ENCODE measurements at places on chromosomes 1 and 21.

DNA sequence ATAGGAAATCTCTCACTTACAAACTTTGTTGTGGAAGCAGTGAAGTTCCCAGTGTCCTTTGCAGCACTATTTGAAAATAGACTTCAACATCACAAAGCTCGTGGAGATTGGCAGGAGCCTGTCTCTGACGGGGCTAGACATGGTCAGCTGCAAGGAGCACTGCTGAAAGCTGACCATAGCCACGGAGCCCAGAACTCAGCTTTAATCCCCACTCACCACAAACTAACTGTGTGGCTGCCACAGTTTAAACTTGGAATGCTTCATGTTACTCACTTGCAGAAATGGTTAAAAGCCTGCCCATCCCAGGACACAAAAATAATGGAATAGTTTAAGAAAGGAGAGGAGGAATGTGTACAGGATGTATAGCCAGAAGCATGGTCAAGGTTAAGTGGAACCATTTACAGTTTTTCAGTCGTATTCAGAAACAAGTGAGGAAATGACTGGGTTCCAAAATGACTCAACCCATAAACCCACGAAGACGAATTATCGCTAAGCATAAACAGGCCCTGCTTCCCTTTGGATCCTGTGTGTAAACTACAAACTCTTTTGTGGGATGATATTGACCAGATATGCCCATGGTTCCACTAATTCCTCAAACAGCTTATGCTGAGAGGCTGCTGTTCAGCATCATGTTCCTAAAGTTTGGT is 18.2 kb downstream of the DNALI1 start:
- DNase-seq: no peak

- DNase-seq: no peak
Observed at GRCh38 chr1:54583307-54583686, 35.3 kb downstream of the ACOT11 start.

- no peak for DNase-seq
Observed at GRCh38 chr1:156559797-156560385, 12.5 kb downstream of the IQGAP3 start.

GRCh38 chr1:171969813-171970212 is 128.5 kb downstream of the DNM3 start:
- DNase-seq: no peak
